Activated gamma-delta T cell (primary cell): ENCODE measurements at places on chromosomes 4 and X.

DNA sequence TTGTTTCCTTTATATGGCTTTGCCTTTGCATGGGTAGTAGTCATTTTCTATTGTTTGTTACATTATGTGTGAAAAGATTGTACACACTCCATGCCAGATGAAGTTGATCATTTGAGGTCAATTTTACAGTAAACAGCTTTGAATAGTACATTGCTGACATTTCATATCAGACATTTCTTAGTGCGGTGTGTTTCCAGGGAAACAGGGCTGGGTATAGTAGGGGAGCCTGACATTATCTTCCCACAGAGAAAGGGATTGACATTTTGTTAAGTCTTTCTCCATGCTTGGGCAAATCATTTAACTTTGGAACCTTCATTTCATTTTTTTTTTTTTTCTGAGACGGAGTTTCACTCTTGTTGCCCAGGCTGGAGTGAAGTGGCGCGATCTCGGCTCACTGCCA is 5.0 kb downstream of the FUNDC2 start:
- no peak for DNase-seq

DNA sequence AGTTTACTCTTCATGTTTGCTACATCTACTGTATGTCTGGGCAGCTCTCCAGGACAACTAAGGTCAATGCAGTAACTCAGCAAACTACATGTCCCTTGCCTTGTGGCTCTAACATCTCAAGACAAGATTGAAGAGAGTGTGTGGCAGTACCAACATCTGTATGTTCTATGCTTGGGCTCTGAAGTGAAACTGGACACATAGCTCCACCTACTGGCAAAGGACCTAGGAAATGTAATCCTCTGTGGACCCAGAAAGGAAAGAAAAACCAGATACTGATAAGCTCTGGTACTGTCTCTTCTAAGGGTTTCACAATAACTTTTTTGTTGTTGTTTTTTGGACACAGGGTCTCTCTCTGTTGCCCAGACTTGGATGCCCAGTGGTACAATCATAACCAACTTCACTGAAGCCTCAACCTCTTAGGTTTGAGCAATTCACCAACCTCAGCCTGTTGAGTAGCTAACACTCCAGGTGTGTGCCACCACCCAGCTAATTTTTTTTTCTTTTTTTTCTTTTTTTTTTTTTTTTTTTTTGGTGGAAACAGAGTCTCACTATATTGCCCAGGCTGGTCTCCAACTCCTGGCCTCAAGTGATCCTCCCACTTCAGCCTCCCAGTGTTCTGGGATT is 64.1 kb downstream of the QDPR start:
- no peak for DNase-seq

DNA sequence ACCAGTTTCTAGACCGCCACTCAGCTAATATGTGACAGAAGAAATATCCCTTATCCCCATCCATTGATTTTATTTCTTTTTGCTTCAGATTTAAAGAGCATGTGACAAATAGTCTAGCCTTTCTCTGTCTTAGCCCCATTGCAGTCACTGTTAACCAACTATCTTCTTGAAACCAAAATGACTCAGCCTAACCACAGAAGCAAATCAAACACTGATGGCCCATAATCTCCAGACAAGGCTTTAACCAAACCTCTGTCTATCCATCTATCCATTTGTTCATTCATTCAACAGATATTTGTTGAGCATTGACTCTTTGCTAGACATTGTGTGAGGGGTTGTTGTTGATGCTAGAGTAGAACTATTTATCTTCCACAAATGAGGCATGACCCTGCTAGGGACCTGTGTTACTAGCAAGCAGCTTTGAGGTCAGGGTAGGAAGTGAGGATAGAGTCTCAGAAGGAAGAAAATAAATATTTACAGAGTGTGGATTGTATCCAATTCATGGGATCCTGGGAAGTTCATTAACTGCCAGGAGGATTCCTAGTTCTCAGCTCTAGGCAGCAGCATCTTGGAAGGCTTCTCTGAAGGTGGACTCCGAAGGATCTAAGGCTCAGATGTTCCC is 22.5 kb downstream of the HNRNPH2 start:
- DNase-seq: no peak

DNA sequence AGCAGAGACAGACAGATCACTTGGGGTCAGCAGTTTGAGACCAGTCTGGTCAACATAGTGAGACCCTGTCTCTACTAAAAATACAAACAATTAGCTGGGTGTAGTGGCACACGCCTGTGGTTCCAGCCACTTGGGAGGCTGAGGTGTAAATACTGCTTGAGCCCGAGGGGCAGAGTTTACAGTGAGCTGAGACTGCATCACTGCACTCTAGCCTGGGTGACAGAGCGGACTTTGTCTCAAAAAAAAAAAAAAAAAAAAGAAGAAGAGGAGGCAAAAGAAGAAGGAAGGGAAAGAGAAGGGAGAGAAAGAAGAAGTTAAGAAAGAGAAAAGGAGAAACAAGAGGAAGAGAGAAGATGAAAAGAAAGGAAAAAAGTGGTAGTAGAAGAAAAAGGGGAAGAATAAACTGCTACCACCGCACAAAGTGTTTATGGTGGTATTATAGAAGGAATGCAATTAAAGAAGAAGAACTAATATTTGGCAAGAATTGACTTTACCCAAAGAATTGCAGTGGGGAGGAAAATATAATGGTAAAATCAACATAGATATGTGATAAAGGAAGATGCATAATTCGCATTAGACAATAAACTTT is 19.6 kb upstream of the NSUN7 start:
- DNase-seq: no peak

- no peak for DNase-seq
Measured at GRCh38 chrX:70476934-70477733, 32.5 kb downstream of the DLG3 start.

DNA sequence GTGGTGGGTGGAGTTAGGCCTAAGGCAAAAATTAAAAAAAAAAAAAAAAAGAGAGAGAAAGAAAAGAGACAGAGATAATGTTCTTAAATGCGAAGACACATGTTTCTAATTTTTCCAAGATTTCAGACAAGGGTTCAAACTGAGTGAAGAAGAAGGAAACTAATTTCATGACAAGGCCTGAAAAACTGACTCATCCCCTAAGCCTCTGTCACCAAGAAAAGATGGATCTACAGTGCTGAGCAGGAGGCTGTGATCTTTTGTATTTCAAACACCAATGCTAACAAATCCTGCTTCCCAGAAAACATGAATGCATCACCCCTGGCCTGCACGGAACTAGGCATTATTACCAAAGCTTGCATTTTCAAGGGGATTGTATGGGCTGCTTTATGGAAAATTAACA is 75.3 kb downstream of the PPARGC1A start:
- DNase-seq: no peak

GRCh38 chr4:148980782-148981480 is 538.7 kb upstream of the NR3C2 start:
- DNase-seq: no peak

- DNase-seq: no peak
Measured at GRCh38 chr4:111639876-111640275, 505.4 kb upstream of the FAM241A start.

DNA sequence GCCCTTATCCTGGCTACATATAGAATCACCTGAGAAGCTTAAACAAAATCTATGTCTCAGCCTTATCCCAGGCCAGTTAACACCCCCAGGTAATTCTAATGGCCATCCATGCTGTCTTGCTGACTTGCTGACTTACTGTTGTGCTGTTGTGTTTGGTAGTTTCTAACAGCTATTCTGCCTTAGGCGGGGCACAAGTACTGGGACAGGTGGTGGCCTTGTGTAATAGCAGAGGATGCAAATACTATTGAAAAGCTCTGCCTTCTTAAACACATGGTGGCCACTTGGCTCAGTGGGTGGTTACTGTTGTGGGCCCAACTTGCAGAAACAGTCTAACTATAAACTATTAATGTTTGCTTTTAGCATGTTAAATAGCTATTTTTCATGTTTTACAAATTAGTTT is 56.2 kb downstream of the CDS1 start:
- no peak for DNase-seq

DNA sequence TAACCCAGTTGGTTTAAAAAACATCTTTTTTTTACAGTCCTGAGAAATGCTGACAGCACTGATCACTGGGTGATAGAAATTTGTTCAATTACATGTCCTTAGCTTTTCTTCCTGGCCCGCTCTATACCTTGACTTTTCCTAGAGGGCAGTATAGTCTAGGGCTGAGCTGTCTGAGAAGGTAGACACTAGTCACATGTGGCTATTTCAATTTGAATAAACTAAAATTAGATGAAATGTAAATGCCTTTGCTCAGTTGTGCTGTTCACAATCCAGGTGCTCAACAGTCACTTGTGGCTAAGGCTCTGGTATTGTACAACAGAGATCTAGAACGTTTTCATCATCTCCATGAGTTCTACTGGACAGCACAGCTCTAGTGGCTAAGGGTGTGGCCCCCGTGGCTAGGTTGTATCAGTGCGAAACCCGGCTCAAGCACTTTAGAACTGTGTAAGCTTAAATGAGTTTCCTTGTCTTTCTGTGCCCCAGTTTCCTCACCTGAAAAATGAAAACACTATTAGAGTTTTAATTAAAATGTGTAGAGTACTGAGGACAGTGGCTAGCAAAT is 111.6 kb upstream of the WDR17 start:
- DNase-seq: no peak

GRCh38 chrX:84469226-84469625 is 33.0 kb downstream of the HDX start:
- DNase-seq: no peak

DNA sequence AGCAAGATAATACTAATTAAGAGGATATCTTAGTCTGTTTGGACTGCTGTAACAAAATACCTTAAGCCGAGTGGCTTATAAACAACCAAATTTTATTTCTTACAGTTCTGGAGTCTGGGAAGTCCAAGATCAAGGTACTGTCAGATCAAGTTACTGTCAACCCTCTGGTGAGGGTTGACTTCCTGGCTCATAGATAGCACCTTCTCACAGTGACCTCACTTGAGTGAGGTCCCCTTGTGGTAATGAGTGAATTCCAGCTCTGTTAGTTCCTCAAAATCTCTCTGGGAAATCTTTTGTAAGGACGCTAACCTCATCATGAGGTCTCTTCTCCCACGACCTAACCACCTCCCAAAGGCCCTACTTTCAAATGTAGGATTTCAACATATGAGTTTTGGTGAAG is 36.9 kb upstream of the ADGRA3 start:
- no peak for DNase-seq

GRCh38 chr4:13521047-13521446 is 23.3 kb downstream of the NKX3-2 start:
- DNase-seq: no peak

GRCh38 chrX:13752646-13753045 is 18.1 kb downstream of the OFD1 start:
- DNase-seq: no peak

- no peak for DNase-seq
Measured at GRCh38 chr4:142413485-142413884, 432.6 kb downstream of the INPP4B start.

- no peak for DNase-seq
Measured at GRCh38 chrX:323721-324628, 5.4 kb upstream of the GTPBP6 start.

GRCh38 chrX:37599729-37600128 is 28.3 kb downstream of the LANCL3 start:
- no peak for DNase-seq

- no peak for DNase-seq
Measured at GRCh38 chrX:154355094-154355775, 19.2 kb downstream of the FLNA start.

GRCh38 chr4:155761916-155762315 is 3.1 kb downstream of the GUCY1B1 start:
- no peak for DNase-seq

DNA sequence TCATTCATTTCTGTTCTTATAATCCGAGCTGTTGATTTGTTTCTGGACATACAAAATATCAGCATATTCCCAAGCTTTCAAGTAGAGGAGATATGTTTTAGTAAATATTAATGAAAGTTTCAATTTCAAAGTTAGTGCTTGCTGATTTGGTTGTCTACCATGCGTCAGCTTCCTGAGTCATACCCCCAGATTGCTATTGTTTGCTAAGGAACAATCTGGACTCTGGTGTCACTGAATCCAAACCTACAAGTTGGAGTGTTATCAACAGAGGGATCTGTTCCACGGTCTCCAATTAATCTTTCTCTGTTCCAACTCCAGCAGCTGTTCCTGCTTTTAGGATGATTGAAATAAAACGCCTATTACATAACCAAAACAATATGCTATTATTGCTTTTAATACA is 96.1 kb upstream of the FAM9A start:
- no peak for DNase-seq

DNA sequence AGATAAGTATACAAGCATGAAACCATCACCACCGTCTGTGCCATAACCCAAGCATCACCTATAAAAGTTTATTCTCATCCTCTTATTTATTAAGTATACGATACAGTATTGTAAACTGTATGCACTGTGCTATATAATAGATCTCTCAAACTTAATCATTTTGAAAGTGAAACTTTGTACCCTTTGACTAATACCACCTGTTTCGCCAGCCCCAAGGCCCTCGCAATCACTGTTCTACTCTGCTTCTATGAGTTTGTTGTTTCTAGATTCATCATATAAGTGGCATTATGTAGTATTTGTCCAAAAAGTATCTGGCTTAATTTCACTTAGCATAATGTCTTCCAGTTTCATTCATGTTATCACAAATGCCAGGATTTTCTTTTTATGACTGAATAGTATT is 72.1 kb upstream of the DOCK11 start:
- DNase-seq: no peak

GRCh38 chrX:35380808-35381700 is 417.1 kb upstream of the MAGEB16 start:
- DNase-seq: no peak

DNA sequence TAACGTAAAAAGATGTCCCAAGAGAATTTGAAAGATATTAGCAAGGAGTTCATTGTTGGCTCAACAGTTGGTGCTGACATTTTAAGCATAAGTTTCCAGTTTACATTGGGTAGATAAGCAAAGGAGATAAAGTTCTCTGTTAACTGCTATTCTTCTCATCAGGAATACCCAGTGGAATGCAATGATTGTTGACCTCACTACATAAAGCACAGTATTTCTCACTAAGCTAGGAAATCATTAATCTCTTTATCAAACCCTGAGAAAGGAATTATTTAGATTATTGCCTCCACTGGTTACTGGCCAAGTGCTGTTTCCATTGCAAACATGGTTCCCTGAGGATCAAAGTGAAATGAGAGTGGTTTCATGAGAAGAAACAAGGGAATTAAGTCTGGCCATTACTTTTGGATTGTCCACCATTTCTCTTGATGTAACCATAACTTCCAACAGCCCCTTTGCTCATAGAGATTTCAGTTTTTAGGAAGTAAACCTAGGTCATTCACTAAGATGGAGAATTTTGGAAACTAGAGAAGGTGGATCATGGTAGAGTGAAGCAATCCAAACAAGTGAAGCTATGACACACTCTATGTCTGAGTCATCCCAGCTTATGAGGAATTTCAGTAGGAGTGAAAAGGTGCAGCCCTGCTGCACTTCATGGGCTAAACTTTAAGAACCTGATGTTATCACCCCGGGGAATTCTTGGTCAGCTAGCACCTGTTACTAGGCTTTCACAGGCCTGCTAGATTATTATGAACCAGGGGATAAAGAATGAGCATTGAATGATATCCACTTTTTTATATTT is 163.4 kb downstream of the AREG start:
- DNase-seq: no peak

GRCh38 chr4:175054980-175055379 is 136.8 kb downstream of the ADAM29 start:
- no peak for DNase-seq
